ENCODE measurements at places on chromosomes 3 and 15.
A peak's percentile ranks its signal among the peaks of the same experiment; 100 is the strongest.

DNA sequence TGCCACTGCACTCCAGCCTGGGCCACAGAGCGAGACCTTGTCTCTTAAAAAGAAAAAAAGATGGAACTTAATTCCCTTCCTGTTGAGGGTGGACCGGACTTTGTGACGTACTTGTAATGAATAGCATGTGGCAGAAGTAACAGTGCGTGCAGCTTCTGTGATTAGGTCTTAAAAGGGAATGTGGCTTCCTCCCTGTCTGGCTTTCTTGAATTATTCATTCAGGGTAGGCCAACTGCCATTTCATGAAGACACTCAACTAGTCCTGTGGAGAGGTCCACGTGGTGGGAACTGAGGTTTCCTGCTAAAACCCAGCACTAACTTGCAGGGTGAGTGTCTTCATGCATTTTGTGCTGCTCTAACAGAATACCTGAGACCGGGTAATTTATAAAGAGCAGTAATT is 98.9 kb upstream of the PIAS1 start:
- DNase-seq: no peak

DNA sequence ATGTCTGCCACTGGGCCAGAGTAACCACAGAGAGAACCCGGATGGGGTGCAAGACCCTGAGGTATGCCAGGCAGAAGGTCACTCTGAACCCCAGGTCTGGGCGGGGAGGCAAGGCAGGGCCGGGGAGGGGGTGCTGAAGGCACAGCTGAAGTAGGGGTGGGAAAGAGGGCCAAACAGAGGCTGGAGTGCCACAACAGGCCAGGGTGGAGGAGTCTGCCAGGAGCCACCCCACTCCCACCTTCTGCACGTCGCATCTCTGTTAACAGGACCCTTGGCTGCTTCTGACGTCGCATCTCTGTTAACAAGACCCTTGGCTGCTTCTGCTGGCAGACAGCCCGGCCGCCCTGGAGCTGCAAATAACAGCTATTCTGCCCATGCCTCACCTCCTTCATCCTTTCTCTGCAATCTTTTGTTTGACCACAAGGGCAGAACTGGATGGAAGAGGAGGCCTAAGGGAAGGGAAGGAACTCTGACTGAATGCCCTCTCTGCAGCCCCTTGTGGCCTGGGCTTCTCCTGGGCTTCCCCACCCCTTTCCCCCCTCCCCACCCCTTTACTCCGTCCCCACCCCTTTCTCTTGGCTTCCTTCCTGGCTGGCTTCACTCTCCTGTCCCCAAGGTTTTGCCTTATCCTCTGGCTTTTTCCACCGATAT is 20.6 kb upstream of the FBLN2 start:
- DNase-seq: no peak

- no peak for DNase-seq
These were observed 4.1 kb upstream of the SFMBT1 start for GRCh38 chr3:53049987-53050386.

DNA sequence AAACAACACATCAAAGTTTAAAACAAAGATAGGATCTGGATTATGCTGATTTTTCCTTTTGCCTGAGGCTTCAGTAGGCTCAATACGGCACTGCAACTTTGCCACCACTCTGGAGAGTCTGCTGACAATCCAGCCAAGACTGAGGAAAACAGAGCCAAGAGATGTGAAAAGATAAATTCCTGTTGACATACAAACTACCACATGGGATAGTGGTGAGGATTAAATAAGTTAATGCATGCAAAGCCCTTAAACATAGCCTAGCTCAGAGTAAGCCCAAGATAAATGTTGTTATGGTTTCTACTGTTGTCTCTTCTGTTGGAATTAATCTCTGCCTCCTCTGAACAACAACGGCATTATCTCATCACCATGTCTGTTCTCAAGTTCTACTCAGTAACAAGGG is 245.9 kb upstream of the LMCD1 start:
- DNase-seq: no peak

GRCh38 chr3:126157083-126157768 is 23.2 kb downstream of the ALDH1L1 start:
- DNase-seq: no peak

GRCh38 chr3:39911465-39912309 is 102.3 kb downstream of the MYRIP start:
- no peak for DNase-seq

- no peak for DNase-seq
These were observed 29.3 kb downstream of the APPL1 start for GRCh38 chr3:57256844-57257243.

DNA sequence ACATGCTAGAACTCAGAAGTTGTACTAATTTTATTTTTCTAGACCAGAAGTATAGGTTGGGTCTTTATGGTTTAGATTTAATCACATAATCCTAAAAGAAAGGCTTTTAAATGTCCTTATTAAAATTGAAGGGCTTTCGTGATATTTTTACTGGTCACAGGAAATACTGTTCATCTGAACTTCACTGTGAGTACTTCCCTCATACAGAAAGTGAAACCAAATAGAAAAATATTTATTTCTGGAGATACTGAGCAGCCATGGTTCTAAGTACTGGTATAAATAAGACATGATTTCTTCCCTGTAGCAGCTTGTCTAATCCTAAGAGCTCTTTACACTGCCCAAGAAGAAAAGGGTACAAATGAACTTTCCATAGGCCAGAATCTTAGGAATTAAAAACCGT is 2.0 kb downstream of the SNRK start:
- peak; percentile 23 for DNase-seq

GRCh38 chr3:25468866-25469319 is 40.8 kb downstream of the RARB start:
- DNase-seq: no peak

All from SJSA1 (cell line).